ENCODE measurements at places on chromosomes 2 and 18.

DNA sequence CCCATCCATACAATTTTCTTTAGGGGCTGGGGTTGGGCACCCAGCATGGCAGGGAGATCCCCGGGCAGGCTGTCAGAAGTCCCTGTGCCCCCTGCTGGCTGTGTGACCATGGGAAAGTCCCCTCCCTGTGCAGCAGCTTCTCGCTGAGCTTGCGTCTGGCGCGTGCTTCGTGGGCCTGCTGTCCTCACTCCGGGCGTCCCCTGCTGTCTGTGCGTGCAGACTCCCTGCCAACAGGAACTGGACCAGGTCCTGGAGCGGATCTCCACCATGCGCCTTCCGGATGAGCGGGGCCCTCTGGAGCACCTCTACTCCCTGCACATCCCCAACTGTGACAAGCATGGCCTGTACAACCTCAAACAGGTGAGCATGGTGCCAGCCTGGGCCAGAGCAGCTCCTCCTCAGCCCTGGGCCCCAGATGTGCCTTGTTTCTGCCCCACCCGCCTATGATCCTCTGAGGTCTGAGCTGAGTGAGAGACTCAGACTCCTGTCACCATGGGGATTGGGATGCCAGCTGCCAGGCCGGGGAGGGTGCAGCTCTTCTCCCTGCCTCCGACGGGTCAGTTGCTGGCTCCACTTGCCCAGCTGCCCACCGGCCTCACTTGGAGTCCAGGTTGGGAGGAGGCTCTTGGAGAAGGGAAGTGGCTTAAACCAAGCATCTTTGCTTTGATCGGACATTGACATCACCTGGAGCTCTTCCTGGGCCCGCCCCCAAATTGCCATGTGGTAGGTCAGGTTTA, 28.6 kb downstream of the IGFBP2 start:
- no peak for DNase-seq

DNA sequence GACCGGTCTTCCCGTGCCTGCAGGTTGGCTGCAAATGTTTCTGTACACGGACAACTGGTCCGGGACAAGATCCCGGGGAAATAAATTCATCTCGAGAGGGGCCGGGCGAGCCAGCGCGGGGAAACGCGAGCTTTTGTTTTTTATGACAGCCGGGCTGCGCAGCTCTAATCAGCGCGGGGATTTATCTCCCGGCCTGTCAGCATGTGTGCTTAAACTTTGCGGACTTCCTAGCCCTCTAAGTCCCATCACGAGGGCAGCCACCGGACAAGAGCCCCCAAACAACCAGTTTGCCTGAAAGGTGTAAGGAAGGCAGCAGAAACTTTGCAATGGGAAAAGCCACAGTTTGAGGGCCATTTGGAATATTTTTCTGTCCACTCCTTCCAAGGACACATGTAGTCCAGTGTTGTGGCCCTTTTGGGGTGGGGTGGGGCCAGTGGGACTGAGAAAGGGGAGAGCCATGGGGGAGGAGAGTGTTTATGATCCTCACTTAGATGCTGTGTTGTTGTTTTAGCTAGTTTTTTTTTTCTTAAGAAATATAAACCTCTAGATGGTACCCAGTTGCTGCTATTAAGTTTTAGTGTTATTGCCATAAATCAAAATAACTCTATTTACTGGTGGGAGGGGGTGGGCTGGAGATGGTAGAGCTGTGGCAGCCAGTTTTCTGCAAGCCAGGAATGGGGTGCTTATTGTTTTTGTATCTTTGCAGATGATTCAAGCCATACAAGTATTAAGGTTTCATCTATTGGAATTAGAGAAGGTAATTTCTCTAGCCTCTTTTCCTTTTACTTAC, 6.0 kb downstream of the MEIS1 start:
- DNase-seq, result peak; percentile 66

DNA sequence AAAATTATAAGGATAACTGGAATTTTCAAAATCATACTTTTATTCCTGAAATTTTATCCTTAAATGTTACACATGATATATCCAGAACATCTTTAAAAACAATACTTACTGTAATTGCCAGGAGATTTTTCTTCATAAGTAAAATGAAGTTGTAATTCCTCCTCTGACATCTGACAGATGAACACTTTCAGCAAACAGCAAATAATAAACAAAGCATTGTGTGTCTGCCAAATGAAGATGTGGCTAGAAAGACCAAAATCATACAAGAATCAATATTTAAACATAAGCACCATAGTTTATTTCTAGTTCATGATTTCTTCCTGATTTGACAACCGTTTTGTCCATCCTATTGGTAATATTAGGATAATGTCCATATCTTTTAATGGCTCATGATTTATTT, 82.0 kb downstream of the DYM start:
- DNase-seq, result no peak

DNA sequence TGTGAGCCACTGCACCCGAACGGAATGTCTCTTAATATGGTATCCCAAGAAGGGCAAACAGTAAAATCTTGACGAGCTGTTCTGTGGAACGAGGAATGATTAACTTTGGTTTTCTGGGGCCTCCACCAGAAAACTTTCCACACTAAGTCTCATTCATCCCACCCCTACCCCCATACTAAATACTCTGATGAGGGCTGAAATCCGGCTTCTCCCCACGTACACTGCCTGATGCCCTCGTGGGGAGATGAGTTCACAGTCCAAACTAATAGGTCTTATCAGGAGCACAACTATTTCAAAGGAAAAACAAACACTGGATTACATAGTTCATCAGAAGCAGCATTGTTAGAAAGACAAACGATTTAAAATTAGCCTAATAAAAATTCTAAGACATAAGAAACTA, 49.2 kb upstream of the TCF4 start:
- no peak for DNase-seq

- DNase-seq, result no peak
Observed at GRCh38 chr2:6933911-6934310, 16.7 kb downstream of the RNF144A start.

DNA sequence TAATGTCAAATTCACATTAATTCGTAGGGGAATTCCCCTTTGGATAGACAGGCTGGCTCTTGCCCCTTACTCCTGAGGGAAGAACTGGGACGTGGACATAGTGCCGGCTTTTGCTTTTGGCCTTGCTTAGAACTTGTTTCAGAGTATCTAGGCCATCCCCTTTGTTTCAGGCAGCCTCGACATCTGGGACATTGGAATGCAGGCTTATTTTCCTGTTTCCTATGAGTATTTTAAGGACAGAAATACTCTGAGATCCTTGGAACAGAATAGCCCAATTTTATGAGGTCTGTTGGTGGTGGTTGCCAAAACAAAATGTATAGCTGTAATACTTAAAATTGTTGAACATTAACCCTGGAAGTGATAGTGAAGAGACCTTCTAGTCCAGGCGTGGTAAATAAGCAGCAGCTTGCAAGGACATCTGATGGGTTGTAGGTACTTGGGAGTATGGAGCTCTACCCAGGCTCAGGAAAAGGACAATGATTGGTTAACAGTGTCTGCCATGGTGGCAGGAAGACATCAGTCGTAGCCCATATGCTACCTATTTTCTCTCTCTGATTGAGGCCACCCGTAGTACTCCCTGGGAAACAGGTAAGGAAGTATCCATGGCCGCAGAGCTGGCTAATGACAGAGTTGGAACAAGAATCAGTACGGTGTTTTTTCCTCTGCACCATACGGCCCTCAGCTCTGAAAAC, 112.4 kb downstream of the CDK15 start:
- no peak for DNase-seq

DNA sequence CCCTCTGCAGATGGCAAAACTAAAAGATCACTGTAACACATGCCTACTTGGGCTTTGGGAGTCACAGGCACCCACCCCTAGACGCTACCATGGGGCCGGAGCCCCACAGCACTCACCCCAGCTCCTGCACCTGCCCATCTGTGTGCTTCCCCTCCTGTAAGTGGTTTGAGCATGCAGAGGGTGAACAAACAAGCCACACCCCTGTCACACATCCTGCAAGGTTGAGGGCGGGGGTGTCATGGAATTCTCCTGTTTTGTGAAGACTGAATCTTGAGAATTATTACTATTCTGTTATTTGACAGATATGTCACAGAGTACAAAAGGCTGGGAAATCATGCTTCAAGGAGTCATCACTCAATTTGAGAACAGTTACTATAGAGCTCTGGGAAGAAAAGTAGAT, 60.9 kb downstream of the RFTN2 start:
- no peak for DNase-seq

DNA sequence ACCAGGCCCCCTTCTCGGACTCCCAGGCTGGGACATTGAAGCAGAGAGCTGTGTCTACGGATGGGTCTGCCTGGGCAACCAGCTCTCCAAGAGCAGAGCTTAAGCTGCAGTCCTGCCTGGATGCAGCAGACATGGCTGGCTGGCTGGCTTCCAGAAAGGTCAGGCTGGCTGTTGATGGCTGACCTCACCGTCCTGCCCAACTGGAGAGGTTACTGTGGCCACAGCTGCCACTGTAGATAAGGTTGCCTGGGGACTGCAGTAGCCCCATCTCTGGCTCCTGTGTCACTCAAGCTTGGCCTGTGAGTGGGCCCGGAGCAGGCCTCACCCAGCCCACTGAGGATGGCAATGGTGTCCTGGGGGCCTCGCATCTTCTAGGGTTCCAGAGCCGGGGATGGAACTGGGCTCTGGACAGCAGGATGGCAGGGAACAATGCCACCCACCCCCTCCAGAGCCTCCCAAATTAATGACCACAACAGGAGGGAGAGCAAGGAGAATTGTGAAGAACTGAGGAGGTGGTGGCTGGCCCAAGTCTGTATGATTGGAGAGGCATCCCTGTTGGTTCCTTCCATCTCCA, 37.0 kb upstream of the FOSL2 start:
- peak; percentile 45 for DNase-seq

DNA sequence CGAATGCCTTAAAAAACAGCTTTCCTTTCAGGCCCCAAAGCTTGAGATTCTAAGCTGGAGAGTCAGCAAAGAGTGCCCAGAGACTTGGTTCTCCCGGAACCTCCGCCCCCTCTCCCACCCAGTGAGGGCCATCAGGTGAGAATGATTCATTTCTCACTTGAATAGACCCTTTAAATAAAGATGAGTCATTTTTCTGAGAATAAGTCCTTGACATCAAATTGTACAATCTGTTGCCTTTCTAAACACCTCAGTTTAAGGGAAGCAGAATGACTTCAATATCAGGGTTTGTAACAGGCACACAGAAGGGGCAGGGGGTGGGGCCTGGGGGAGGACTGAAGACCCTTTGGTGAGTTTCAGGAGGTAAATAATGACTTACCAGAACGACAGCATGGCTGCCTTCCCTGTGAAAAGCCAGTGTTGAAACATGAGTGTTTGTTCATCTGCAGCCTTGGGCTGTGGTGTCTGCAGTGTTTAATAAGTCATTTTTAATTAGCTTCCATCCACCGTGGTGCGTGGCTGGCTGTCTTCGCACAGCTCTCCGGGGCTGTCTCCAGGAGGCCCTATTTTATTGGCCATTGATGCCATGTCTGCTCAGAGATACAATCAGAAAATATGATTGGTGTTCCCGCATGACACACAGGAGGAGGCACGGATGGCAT, 134.9 kb upstream of the ZNF236 start:
- no peak for DNase-seq

GRCh38 chr2:65662654-65663432, 230.4 kb upstream of the SPRED2 start:
- DNase-seq, result no peak

GRCh38 chr2:85355521-85355920, 952 bp downstream of the ELMOD3 start:
- no peak for DNase-seq

- peak; percentile 68 for DNase-seq
Observed at GRCh38 chr18:1663879-1664705, 759.4 kb downstream of the ADCYAP1 start.

GRCh38 chr2:144300632-144301031, 219.3 kb downstream of the ZEB2 start:
- DNase-seq, result no peak

- no peak for DNase-seq
Observed at GRCh38 chr2:140791802-140792201, 1339.0 kb downstream of the LRP1B start.

GRCh38 chr2:27902098-27902497, 11.6 kb downstream of the BABAM2 start:
- no peak for DNase-seq

GRCh38 chr18:1585881-1586488, 681.3 kb downstream of the ADCYAP1 start:
- DNase-seq, result peak; percentile 10

DNA sequence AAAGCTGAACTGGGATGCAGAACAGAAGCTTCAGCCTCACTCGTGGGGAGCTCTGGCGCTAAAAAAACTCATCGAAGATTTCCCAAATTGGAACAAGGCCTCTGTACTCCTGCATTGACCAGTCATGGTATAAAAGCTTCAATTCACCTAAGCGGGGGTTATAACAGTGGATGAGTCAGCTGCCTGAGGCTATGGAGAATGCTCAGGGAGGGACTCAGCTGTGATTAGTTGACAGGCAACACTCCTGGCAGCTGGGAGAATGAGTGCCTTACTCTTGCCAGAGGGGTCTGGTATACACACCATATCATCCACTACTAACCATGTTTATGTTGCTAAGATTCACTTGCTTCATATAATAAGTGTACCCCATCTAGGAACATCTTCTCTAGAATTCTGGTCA, 350.6 kb upstream of the VRK2 start:
- no peak for DNase-seq

DNA sequence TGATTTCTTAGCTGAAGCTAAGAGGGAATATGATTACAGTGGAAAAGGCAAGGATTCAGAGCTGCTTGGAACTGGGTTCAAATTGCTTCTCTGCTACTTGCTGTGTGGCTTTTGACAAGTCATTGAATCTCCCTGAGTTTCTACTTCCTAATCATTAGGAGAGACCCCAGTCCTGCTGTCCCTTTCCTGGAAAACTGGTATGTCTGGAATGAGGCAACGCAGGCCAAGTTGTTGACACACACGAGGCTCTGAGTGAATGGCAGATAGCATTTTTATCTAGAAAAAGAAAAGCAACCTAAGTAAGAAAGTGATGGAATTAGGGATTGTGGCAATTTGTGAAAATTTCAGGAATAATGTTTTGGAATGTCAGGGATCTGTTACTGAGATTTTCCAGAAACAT, 123.6 kb downstream of the LPIN1 start:
- no peak for DNase-seq

GRCh38 chr2:10678225-10678624, 11.6 kb downstream of the NOL10 start:
- no peak for DNase-seq

GRCh38 chr2:156956161-156956560, 301.3 kb upstream of the GALNT5 start:
- no peak for DNase-seq

DNA sequence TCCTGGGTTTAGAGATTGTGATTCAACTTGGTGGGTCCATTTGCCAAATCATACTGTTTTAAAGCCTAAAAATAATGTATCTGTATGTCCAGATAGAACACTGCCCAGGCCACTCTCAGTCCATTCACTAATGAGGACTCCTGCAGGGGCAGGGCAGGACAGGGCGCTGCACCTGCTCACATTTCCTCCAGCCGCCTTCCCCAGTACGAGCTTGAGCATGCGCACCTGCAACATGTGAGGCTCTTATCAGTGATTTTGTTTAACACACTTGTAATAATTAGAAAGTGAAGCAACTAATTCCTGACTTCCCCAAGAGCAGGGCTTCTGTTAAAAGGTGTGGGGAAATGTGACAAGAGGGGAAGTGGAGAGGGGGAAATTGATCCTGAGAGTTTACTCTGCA, 89.7 kb downstream of the AFF3 start:
- no peak for DNase-seq

GRCh38 chr2:221518201-221518934, 53.7 kb downstream of the EPHA4 start:
- no peak for DNase-seq

Measured in nephron progenitor cell (in vitro differentiated cells).